Esophagus muscularis mucosa (tissue), 4 donors: ENCODE measurements at places on chromosomes 1 and 21. TPM values are rescaled to one million over a fixed set of nuclear protein-coding genes. Genes with fewer than 3 reads are reported as not detected.

SERPINC1 gene
- not detected for total RNA-seq

KDM1A gene
- total RNA-seq = 55.1 TPM

S100A3 gene
- 4.2 TPM for total RNA-seq

ZNF648 gene
- not detected for total RNA-seq

SH3D21 gene
- 1.7 TPM for total RNA-seq

ADAM30 gene
- not detected for total RNA-seq

FABP3 gene
- 14.6 TPM for total RNA-seq

LMX1A gene
- total RNA-seq = 0.32 TPM

FRRS1 gene
- total RNA-seq = 3.5 TPM

FMO1 gene
- total RNA-seq = not detected

CHIA gene
- total RNA-seq = not detected

RHBDL2 gene
- total RNA-seq = not detected

NTMT2 gene
- total RNA-seq = not detected

TRIM46 gene
- total RNA-seq = not detected

RNU1-4 gene
- not detected for total RNA-seq

PTGFRN gene
- 104 TPM for total RNA-seq

CADM3 gene
- total RNA-seq = 10.8 TPM

ECM1 gene
- total RNA-seq = 32.9 TPM

AIRE gene
- not detected for total RNA-seq

GPR61 gene
- total RNA-seq = not detected

VCAM1 gene
- 8.3 TPM for total RNA-seq

CD1D gene
- total RNA-seq = 1.3 TPM

GABRD gene
- not detected for total RNA-seq

HSD11B1 gene
- total RNA-seq = 5.0 TPM

DAB1 gene
- total RNA-seq = 0.26 TPM

F3 gene
- total RNA-seq = 18.3 TPM

RGL1 gene
- total RNA-seq = 37.4 TPM

CYP4A11 gene
- total RNA-seq = not detected

FLAD1 gene
- total RNA-seq = 22.5 TPM

SELENBP1 gene
- total RNA-seq = 113 TPM

OR4F29 gene
- total RNA-seq = not detected

DNASE2B gene
- not detected for total RNA-seq

PLPPR4 gene
- 1.2 TPM for total RNA-seq

NMNAT2 gene
- total RNA-seq = 2.8 TPM

SPRR2F gene
- total RNA-seq = not detected

TRPM2 gene
- total RNA-seq = 3.5 TPM

KCNJ15 gene
- 1.6 TPM for total RNA-seq

ATP1A4 gene
- total RNA-seq = 0.17 TPM

TSPEAR gene
- not detected for total RNA-seq

FAM163A gene
- total RNA-seq = 0.50 TPM

WNT2B gene
- total RNA-seq = 2.9 TPM

MPZL1 gene
- total RNA-seq = 97.9 TPM

PTPN22 gene
- total RNA-seq = 2.3 TPM

GIPC2 gene
- 6.8 TPM for total RNA-seq

GBP7 gene
- not detected for total RNA-seq

TMPRSS3 gene
- not detected for total RNA-seq
